ENCODE measurements at places on chromosomes 7 and 10. TPM values are rescaled to one million over a fixed set of nuclear protein-coding genes. Genes with fewer than 3 reads are reported as not detected.

FLNC gene
- 209 TPM for total RNA-seq

TAC1 gene
- total RNA-seq = 0.16 TPM

TFPI2 gene
- 26.3 TPM for total RNA-seq

DNTT gene
- total RNA-seq = not detected

DGKI gene
- 1.9 TPM for total RNA-seq

WDR86 gene
- 0.95 TPM for total RNA-seq

ODAD2 gene
- under 0.01 TPM for total RNA-seq
